ENCODE measurements at places on chromosomes 1 and 21.

DNA sequence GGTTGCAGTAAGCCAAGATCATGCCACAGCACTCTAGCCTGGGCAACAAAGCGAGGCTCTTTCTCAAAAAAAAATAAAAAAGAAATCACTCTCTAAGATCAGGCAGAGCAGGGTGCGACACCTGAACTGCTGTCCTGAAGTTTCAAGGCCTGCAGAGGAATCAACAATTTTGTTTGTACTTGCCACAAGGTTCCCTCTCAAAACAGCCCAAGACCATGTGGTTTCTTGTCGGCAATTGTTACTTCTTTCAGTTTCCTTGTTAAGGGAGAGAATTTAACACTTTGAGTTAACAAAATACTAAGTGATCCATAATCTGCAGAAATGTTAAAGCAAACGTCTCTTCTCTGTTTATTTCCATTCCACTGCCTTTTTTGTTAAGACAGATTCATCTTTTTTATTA, 36.5 kb downstream of the MACO1 start:
- no peak for DNase-seq

- no peak for DNase-seq
Observed at GRCh38 chr1:113531321-113531720, 141.0 kb downstream of the MAGI3 start.

GRCh38 chr1:183277821-183278738, 92.0 kb downstream of the LAMC2 start:
- DNase-seq: no peak

DNA sequence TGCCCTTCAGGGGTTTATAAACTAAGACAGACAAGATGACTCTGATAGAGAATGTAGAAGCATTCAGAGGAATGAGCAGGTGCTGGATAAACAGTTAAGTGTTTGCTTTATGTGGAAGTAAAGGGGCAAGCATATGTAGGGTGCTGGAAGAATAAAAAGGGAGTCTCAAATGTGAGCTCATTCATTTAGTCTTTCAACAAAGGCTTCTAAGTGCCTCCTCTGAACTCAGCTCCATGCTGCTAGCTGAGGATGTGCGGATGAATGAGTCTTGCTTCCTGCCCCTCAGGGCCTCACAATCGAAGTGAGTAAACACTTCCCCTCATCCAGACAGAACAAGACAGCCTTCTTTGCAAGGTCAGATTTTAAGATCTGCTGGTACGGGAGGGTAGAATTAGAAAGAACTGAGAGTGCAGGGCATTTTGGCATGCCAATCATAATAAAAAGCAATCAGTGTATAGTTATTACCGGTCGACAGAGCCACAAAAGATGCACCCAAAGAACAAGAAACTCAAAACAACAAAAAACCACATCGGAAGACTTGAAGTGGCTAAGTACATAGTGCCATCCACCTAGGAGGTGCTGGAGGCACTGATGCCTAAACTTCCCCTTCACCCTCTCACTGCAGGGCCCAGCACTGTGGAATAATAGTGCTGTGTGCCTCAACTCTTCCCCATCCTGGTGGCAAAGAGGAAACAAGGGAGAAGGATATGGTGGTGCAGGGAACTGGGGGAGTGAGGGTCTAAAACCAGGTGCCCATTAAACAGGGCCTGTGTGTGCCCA, 69.8 kb downstream of the TNR start:
- peak; percentile 37 for DNase-seq

DNA sequence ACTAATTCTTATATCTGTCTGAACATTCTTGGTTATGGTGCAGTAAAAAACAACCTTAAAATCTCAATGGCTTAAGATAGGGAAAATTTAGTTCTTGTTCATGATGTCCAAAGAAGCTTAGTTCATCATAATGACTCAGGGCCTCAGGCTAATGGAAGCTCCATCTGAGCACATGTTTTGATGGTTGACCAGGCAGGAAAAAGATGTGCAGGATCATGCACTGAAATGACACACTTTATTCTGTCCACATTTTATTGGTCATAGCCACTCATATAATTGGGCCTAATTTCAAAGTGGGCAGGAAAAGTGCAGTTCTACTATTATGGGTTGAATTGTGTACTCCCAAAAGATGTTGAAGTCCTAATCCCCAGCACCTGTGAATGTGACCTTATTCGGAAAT, 198.2 kb downstream of the CENPF start:
- no peak for DNase-seq

DNA sequence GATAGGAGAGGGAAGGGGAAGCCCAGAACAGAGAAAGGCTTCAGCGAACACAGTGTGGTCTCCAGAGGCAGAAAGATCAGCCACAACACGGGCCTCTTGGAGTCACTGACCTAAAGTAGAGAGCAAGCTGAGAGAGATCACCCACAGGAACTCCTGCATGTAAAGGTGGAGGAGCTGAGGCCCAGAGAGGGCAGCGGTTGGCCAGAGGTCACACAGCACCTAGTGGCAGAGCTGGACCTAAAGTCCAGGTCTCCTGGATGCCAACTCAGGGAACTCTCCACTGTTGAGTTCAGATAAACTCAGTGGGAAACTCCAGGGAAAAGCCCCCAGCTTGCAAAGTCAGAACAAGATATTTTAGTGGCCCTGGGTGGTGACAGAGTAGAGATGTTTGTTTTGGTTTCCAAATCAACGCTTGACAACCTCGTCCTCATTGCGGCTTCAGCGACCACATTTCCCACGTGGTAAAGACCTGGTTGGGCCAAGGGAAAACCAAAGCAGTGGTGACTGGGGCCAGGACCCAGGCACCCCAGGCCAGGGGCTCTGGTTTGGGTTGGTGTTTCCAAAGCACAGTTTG, 4.6 kb downstream of the IFFO2 start:
- peak; percentile 77 for DNase-seq
